ENCODE measurements at places on chromosomes 1 and 21.
A peak's percentile ranks its signal among the peaks of the same experiment; 100 is the strongest.

DNA sequence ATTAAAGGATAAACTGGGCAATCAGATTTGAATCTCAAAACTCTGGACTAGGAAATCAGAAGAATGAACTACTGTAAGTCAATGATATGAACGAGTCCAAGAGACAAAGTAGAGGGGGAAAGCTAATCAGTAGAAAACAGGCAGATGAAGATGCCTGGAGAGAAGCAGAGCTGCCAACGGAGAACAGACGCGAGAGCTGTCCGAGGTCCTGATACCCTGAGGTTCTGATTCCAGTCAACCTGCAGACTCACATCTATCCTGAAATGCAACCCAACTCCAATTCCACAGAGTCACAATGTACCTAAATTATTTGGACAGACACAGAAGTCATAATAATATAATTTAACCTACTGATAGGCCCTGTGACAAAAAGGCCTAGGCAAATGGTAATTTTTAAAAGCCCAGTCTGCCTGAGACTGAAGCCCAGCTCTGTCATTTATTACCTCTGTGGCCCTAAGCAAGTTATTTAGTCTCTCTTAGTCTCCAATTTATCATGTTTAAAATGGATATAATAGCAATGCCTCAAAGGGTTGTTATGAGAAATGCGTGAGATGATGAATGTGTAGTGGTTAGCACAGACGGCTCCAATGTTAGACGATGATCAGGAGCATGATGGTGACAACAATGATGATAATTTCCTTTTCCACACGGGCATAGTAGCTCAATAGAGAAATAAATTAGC, 33.4 kb downstream of the RGS7 start:
- peak; percentile 57 for DNase-seq

- DNase-seq = no peak
Measured at GRCh38 chr1:111484391-111485026, 10.7 kb downstream of the C1orf162 start.

GRCh38 chr1:246566813-246567645, 773 bp downstream of the CNST start:
- DNase-seq = peak; percentile 57

GRCh38 chr1:47738560-47739182, 258.5 kb downstream of the TRABD2B start:
- no peak for DNase-seq

DNA sequence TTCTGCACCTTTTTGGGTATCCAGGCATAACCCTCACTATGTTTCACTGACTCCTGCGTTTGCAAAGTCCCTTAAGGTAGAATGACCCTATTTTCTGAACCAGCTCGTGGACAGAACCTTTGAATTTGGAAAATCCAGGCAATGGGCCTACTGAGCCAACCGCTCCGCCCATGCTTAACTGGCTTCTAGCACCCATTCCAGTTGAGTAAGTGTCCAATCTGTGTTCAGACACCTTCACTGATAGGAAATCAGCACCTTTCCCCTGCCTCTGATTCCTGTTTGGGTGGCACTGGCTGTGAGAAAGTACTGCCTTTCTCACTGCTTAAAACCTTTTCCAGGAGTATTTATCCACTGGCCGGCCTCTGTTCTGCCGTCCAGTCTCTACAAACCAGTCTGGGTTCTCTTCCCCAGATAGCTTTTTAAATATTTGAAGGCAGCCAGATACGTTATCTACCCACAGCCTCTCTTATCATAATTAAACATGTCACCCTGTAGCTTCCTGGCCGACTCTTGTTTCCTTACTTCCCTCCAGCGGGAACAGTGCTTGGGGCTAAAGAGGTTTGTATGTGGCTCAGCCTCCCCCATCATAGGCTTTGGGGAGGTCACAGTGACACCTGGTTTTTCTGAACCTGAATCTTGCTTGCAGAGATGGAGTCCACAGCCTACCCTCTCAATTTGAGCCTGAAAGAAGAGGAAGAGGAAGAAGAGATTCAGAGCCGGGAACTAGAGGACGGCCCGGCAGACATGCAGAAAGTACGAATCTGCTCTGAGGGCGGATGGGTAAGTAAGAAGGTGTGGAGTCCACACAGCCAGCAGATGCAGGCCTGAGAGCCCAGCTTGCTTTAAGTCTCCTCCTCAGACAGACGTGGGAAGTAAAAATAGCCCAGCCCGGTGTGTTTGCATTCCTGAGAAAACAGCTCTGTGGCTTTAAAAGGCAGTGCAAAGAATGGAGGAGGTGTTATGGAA, 1.3 kb downstream of the POGK start:
- DNase-seq = peak; percentile 33

- no peak for DNase-seq
Measured at GRCh38 chr1:198196630-198197029, 39.8 kb downstream of the NEK7 start.

- no peak for DNase-seq
Measured at GRCh38 chr21:22552390-22552789, 1554.2 kb downstream of the NCAM2 start.

- DNase-seq = no peak
Measured at GRCh38 chr1:222919478-222919865, 104.6 kb downstream of the DISP1 start.

DNA sequence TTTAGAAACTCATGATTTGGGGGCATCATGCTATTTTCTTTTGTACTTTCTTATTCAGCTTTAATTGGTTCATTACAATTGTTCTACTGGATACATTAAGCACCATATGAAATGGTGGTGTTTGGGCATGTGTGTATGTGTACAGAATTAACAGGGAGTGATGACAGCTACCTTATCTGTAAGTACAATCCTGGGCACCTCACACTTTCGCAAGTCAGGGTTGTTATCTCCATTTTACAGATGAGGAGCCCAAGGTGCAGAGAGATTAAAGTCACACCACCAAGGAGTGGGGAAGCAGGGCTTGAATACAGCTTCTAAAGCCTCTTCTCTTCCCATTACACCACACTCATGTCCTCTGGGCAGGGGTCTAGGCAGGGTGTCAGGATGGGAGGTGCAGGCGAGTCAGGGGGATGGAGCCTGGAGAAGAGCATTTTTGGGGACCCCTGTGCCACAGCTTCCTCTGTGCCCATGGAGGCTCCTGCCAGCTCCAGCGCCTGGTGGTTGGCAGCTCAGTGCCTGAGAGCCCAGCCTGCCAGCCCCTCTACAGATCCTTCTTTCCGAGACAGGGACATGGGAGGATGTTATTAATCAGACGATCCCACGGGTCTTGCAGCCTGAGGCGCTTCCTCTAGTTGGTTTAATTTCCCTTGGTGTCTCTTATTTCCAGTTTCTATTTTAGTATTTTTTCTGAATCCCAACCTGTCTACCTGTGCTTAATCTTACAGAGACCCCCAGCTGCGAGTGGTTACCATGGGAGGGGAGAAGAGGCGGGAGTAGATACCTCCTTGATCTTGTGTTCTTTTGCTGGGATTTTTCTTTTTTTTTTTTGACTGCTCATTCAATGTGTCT, 126.2 kb upstream of the CD34 start:
- DNase-seq = no peak

DNA sequence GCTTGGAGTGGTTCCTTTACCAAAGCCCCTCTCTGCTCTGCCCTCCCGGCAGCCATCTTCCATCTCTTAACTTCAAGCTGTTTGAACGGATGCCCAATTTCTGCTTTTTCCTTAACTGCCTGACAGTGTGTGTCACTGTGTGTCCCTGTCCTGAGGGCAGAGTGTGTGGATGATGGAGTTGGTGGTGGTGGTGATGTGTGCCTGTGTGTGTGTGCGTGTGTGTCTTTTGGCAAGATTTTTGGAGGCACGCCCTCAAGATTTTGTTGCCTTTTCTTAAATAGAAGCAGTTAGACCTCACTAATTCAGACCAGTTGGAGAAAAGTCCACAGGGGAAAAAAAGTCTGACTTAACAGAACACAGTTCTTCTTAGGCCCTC, 30.3 kb downstream of the SERTAD4 start:
- no peak for DNase-seq

GRCh38 chr1:1899266-1899966, 8.5 kb upstream of the GNB1 start:
- no peak for DNase-seq

- no peak for DNase-seq
Measured at GRCh38 chr1:187878883-187879282, 1050.1 kb downstream of the PLA2G4A start.

GRCh38 chr1:181151378-181152326, 63.2 kb downstream of the IER5 start:
- DNase-seq = no peak

DNA sequence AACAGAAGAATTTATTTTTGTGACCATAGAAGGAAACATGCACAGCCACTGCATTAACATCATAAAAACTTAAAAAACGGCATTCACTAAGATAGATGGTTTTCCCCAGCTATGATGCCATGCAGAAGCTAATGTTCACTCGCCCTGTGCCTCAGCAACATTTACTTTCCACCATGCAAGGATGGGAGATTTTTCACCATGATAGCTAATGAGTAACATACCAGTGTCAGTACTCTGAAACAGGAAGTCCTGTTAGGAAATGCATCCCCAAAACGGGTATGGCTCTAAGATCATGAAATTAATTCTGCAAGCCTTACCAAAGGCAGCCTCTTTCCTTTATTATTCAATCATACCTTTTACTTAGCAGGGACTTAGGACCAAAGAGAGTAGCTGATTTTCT, 17.5 kb upstream of the VAMP3 start:
- no peak for DNase-seq
